ENCODE measurements at places on chromosomes 2 and 18.

DNA sequence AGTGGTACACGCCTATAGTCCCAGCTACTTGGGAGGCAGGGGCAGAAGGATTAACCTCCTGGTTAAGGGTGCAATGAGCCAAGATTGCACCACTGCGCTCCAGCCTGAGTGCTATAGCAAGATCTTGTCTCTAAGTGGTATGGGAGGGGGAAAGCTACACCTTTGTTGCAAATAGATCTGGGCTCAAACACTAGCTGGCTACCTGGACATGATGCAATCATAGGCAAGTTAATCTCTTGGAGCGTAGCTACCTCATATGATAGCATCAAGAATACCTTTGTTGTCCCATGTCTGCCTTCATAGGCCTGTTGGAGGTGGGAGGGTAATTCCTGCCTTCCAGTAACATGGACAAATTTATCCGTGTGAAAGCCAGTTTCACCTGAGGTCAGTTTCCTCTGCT, 15.7 kb downstream of the KLHL29 start:
- DNase-seq, result no peak

GRCh38 chr2:68214381-68214780, 38.0 kb downstream of the PPP3R1 start:
- DNase-seq, result no peak

GRCh38 chr18:65359479-65359878, 391.3 kb upstream of the CDH7 start:
- DNase-seq, result no peak

DNA sequence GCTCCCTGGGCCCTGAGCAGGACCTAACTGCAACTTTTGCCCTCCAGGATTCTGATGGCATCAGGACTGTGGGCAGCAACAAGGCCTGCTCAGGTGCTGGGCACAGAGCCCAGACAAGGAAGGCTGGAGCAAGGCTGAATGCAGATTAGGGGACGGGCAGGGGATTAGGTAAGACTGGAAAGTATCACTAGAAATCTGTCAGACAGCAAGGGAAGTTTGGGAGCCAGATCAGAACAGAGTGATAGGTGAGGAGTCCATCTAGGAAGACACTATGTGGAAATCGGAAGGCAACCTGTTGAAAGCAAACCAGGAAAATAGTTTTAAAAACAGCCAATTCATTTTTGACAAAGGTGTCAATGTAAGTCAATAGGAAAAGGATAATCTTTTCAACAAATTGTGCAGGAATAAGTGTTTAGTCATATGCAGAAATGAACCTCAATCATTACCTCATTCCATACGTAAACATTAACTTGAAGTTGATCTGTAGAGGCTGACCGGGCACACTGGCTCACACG, 56.4 kb upstream of the STPG4 start:
- DNase-seq, result no peak
